CD14-positive monocyte (primary cell): ENCODE measurements at places on chromosomes 16 and 17.

DNA sequence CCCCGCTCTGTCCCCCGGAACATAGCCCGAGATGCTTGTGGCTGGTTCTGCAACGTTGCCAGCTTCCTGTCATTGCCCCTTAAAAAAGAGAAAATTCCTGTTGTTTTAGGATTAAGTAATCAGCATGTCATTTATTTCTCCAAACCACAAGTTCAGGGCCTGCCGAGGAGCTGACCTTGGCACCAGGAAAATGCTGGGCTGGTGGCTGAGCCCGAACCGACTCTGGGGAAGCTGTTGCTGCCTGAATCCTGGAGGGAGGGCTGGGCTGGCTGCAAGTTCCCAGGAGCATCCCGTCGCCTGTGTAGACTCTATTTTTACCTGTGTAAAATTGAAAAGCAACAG lies 130.9 kb upstream of the FOXF1 start:
- DNase-seq, result no peak

DNA sequence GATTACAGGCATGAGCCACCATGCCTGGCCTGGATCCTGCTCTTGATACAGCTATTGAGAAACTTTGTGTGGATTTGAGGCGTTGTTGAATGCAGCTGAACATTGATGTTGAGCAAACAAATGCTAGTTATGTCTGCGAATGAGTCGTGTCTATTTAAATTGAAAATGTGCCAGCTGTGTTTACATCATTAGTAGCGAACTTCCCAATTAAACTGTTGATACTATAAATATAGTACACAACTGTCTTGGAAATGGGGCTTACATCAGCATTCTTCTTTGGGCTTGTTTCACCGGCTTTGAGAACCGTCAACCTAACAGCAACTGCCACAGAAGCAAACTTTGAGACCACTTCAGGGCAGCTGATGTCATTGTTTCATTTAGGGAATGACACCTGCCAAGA lies 251.9 kb downstream of the RBFOX1 start:
- DNase-seq, result no peak

- no peak for DNase-seq
Measured at GRCh38 chr17:56809106-56809819, 24.5 kb downstream of the C17orf67 start.

GRCh38 chr17:13194887-13195286 lies 177.1 kb upstream of the ELAC2 start:
- DNase-seq, result no peak

GRCh38 chr17:57749701-57750100 lies 4.6 kb upstream of the CCDC182 start:
- no peak for DNase-seq

DNA sequence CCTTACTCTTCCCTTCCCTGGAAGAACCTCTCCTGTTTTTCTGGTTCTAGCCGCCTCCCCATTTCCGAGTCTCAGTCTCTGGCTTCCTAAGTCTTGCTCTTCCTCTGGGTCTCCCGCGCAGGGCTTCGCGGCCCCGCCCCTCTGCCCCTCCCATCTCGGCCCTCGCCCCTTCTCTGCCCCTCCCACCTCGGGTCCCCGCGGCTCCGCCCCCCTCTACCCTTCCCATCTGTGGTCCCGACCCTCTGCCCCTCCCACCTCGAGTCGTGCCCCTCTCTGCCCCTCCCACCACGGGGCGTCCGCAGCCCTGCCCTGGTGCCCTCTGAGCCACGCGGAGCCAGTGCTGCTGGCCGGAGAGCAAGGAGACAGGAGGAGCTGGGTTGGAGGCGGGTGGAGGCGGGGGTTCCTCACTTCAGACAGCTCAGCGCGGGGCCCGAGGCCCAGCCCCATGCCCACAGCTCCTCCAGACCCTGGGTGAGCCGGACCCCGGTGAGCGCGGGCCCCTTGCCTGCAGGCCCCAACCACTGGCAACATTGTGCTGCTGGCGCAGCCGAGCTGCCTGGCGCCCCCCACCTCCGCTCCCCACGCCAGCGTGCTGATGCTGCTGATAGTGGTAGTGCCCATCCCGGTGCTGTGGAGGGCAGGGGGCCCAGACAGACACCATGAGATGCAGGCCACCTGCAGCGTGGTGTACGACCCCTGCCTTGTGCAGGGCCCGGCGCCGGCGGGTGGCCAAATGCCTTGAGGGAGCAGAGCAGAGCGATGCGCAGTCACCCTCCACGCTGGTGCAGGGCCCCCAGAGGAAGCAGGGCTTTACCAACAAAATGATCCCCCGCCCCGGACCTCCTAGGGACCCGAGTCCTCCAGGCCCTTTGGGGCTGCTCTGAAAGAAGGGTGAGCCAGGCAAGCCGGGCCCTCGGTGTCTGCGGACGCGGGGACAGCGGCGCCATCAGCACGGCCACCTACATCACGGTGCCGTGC lies 2115.3 kb downstream of the TP53TG3F start:
- DNase-seq, result no peak

- no peak for DNase-seq
Measured at GRCh38 chr16:57774705-57775285, 27.5 kb downstream of the KIFC3 start.

GRCh38 chr17:82598256-82599119 lies 49.8 kb downstream of the WDR45B start:
- DNase-seq, result no peak

- no peak for DNase-seq
Measured at GRCh38 chr17:72982680-72983079, 109.8 kb downstream of the SLC39A11 start.

- peak; percentile 67 for DNase-seq
Measured at GRCh38 chr17:47660064-47660492, 10.4 kb downstream of the KPNB1 start.

DNA sequence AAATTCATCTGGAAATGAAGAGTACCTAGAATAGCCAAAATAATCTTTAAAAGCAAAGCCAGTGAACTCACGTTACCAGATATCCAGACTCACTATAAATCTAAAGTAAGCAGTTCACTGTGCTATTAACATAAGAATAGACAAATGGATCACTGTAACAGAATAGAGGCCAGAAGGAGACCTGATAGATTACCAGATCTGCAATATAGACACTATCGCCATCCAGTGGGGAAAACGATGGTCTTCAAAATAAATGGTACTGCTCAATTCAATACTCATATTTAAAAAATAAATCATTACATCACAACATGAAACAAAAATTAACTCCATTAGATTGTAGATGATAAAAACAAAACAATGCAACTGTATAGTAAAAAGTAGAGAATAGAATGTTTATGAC lies 158.6 kb upstream of the CDH8 start:
- DNase-seq, result no peak

GRCh38 chr16:23566724-23567123 lies 9.2 kb downstream of the UBFD1 start:
- DNase-seq, result no peak

GRCh38 chr17:37833237-37833859 lies 88.5 kb upstream of the HNF1B start:
- peak; percentile 54 for DNase-seq

DNA sequence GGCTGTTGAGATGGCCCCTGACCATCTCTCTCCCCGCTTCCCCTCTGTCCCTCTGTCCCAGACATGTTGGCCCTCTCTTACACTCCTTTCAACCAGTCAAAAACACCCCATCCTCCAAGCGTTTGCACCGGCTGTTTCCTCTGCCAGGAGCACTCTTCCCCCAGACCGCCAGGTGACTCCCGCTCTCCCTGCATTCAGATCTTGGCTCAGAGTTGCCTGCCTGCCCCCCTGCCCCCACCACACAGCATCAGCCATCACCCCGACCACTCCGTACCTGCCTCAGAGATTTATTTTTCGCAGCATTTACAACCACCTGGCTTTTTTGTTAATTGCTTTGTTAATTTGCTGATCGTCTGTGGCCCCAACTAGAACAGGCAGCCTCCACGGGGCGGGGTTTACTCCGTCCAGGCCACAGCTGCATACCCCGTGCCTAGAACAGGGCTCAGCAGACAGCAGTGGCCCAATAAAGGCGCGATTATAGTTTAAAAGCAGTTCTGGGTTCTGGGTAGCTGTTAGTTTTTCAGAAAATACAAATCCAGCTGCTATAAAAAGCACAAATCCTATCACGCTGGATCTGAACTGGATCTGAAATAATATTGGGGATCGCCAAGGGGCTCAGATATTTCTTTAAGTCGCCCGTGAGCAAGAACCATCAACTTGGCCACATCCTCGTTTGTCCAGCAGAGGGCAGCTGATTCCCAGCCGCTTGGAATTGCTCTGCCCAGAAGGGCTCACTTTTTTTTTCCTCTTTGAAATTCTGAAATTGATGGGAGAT lies 173.6 kb downstream of the IRF8 start:
- DNase-seq, result peak; percentile 31

DNA sequence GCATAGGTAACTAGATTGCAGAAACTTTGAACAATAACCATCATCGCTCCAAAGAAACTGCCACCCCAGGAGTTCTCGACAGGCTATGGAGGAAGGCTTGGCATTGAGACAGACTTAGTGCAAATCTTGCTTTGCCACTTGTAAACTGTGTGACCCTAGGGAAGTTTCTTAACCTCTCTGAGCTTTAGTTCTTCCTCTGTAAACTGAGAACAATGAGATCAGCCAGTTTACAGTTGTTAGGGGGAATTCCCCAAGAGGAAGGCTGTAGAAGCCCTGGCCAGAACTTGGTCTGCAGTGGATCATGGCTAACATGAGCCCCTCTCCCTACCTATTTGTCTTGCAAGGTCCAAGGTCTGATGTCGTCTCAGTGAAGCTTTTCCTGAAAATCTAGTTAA lies 78.9 kb downstream of the NT5M start:
- no peak for DNase-seq

GRCh38 chr17:19996502-19996901 lies 12.7 kb upstream of the SPECC1 start:
- peak; percentile 3 for DNase-seq

DNA sequence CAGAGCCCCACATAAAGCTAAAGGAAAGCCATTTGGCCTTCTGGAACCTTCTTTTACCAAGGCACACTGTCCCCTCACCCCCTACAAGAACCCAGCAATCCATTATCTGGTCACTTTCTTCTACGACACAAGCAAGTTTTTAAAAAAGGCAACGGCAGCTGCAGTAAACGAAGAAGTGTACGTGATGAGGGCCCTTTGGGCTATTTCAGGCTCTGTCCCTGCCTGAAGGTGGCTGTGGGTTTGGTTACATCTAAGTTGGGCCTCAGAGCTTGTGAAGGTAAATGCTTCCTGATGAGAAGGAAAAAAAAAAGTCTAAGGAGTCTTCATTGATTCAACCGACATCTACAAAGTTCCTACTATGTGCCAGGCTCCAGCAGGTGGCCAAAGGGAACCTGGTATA lies 35.4 kb downstream of the XYLT1 start:
- no peak for DNase-seq

DNA sequence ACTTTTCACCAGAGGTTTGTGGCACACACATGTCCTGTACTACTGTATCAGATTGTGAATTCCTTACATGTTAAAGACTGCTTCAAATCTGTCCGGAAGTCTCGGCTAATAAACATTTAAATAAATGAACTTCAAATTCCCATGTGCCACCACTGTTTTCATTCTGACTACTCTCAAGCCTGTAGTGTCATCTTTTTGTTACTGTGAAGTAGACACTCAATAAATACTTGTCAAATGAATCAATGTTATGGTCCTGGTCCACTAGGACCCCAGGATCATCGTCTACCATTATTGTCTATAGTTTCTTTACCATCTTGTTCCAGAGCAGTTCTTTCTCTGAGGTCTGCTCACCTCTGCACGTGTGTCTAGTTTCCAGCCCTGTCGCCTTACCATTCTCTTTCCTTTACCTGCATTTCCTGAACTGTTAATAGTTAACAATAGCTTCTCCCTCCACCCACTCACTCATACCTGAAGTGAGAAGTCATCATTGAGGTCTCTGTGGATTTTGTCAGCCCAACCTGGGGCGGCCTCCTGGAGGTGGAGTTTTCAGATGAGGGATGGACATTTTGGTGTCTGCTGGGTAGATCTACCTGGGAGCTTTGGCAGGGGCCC lies 333.0 kb downstream of the SEC14L1 start:
- DNase-seq, result no peak

DNA sequence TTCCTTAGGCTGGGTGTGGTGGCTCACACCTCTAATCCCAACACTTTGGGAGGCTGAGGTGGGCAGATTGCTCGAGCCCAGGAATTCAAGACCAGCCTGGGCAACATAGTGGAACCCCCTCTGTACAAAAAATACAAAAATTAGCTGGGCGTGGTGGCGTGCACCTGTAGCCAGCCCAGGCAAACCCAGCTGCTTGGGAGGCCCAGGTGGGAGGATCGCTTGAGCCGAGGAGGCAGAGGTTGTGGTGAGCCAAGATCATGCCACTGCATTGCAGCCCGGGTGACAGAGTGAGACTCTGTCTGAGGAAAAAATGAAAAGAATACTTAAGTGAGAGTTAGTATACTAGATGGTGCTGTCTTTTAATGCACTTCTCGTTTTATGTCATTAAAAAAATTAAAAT lies 15.1 kb downstream of the PPM1D start:
- no peak for DNase-seq

DNA sequence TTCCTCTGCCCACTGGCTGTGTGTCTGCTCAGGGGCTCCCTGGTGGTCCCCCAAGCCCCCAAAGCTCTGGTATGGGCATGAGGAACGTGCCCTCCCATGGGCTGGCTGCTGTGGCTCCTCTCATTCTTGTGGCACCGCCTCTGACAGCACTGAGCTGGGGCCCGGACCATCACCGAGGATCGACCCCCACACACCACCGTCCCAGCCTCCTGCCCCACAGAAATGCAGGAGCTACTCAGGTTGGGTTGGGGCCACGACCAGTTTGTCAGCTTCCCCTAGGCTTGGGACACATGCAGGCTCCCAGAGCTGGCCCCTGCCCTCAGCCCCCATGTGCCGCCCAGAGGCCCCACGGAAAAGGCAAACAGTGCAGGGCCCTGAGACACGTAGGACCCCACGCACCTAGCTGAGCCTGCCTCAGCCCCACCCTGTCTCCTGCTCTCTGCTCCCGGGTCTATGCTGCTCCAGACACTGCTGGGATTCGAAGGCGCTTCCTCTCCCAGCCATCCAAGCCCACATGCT lies 3.3 kb upstream of the CASKIN1 start:
- no peak for DNase-seq

- peak; percentile 41 for DNase-seq
Measured at GRCh38 chr16:85612191-85612800, 826 bp upstream of the GSE1 start.

GRCh38 chr16:50567651-50568050 lies 19.5 kb downstream of the NKD1 start:
- DNase-seq, result no peak

GRCh38 chr16:2713523-2713922 lies 6.5 kb downstream of the PRSS27 start:
- DNase-seq, result no peak

DNA sequence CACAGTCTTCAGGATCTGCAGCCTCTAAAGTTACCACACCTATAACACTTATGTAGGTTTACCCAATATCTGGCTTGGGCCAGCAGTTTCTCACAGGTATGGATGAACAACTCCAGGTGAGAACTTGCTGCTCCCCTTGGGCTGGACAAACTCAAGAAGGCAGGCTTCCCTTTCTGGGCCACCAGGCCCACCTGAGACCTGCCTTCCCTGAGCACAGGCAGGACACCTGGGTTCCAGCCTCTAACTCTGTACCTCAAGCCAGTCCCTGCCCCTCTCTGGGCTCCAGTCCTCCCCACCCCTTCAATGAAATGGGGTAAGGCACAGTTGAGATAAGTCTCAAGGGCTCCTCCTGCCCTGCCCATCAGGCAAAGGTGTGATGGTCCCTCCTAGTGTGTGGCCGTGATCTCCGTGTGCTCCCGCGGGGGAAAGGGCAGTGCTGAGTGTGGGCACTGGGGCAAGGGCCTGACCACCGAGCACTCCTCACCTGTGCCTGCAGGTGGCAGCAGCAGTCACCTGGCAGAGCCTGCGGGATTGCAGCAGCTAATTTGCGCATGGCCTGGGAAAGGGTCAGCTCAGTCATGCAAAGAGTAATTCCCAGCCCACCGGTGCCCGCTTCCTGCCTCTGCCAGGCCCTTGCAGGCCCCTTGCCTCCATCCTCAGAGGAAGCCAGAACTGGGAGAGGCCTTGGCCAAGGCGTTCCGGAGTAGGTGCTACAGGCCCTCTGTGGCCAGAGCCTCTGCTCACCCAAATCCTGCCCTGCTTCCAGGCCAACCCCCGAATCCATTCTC lies 28.2 kb upstream of the ADGRG1 start:
- DNase-seq, result no peak
